ENCODE measurements at places on chromosomes 12 and 14.

DNA sequence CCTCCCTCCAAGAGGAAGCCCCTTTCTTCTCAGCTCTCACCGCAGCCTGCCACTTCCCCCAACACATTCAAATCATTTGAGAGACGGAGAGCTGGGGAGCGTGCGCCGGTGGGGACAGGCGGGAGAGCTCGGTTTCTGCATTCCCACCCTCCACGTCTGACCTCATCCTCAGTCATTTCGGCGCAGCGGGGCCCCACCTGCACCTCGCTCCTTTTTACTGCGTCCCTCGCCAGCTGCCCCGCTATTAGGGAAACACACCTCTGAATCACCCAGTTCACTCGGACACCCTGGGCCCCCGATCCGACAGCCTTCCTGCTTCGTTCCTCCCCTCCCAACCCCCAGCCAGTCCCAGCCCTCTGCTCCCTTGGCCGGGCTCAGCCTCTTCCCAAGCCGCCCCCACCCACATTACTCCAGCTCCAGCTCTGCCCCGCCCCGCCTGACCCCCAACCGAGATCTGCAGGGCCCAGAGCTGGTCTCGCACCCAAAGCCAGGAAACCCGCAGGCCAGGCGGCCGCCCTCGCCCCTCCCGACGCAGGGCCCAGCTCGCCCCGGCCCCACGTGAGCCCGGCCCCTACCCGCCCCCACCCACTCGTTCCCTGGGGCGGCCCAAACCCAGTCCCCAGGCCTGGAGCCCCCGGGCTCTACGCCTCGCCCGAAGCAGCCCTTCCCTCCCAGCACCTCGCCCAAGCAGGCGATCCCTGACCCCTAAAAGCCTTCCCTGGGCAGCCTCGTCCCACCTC is 783 bp downstream of the CORO1C start:
- peak overlapping the region; percentile 90 for H3K27ac ChIP-seq
- no peaks in the 10 kb centered on the region for H3K36me3 ChIP-seq
- no peaks in the 10 kb centered on the region for H3K27me3 ChIP-seq
- H3K4me3 ChIP-seq, result peak overlapping the region; percentile 88

- H3K27ac ChIP-seq, result no peak overlapping the region
- H3K27me3 ChIP-seq, result peaks cover 4% of the 10 kb centered on the region
- DNase-seq, result no peak
- H3K4me1 ChIP-seq, result peaks cover 4% of the 10 kb centered on the region
- no peaks in the 10 kb centered on the region for H3K36me3 ChIP-seq
- H3K4me3 ChIP-seq, result no peak overlapping the region
Measured at GRCh38 chr14:98578204-98578603, 693.8 kb downstream of the BCL11B start.

GRCh38 chr12:104108755-104109445 is 29.1 kb downstream of the NFYB start:
- no peaks in the 10 kb centered on the region for H3K27me3 ChIP-seq
- H3K4me3 ChIP-seq, result no peak overlapping the region
- H3K4me1 ChIP-seq, result peaks cover 7% of the 10 kb centered on the region
- no peaks in the 10 kb centered on the region for H3K36me3 ChIP-seq
- peak; percentile 94 for DNase-seq

DNA sequence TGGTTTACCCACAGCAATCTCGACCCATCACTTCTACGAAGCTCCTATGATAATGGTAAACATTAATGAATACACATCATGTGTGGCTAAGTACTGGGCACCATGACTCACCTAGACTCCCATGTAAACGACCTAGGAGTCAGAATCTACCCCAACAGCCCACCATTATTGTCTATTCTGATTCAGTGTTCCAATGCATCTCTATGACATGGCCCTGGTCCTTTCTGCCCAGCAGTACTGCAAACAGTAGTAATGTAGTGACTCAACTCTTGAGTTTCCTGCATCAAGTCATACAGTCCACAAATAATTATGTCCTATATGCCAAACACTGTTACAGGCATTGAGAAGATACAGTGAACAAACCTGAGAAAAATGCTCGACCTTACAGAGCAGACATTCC is 14.6 kb downstream of the GTF2A1 start:
- peak; percentile 11 for DNase-seq
- H3K27ac ChIP-seq, result peak overlapping the region; percentile 51
- no peaks in the 10 kb centered on the region for H3K27me3 ChIP-seq
- peaks cover 50% of the 10 kb centered on the region for H3K36me3 ChIP-seq

DNA sequence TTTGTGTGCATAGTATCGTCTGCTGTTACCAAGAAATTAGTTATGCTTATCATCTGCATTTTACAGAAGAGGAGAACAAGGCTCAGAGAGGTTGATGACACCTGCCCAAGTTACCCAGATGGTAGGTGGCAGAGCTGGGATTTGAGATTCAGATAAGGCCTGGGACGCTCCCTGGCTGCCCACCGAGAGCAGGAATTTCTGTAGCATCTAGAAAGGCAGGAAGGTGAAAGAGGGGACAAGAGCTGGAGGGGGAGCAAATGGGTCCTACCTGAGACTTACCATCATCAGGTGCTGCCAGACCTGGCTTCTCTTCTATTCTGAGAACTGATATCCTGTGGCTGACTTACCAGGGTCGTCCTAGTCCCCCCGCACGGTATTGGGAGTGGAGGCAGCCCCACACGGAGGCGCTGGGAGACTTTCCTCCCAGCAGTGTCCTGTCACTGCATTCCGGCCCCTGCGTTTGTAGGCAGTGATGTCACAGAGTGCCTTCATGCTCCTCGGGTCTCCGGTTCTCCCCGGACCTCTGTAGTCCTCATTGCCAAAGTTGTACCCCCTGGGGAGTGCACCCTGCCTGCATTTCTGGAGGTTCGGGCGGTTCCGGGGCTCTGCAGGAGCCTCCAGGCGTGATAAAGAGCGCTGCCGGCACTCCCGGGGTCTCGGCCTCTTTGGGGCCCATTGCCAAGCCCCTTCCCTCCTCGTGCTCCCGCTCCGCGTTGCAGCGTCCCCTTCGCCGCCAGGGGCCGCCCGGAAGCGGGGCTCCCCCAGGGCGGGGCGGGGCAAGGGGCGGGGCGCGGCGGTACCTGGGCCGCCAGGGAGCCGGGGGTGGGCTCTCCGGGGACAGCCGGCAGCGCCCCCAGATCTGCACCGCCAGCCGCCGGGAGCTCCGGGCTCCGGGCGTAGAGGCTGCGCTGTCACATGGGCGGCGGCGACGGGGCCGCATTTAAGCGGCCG is at the start of gene CABP1:
Gene CABP1 (plus strand): TSS at position 856 of the 951 bp plus-strand sequence. CDS start 60 bp downstream, at position 916.
- H3K36me3 ChIP-seq, result no peaks in the 10 kb centered on the region
- peak; percentile 79 for DNase-seq
- peak within 1 kb of the TSS; percentile 63 for H3K4me3 ChIP-seq

- H3K36me3 ChIP-seq, result no peaks in the 10 kb centered on the region
- no peak overlapping the region for H3K27ac ChIP-seq
- peaks cover 5% of the 10 kb centered on the region for H3K27me3 ChIP-seq
Measured at GRCh38 chr12:63047146-63047545, 103.9 kb downstream of the AVPR1A start.

Data from activated CD4-positive, alpha-beta T cell treated with anti-CD3 and anti-CD28 coated beads for 36 hours (primary cell).